Retinal pigment epithelial cell (primary cell): ENCODE measurements at places on chromosomes 5 and 9.
A peak's percentile ranks its signal among the peaks of the same experiment; 100 is the strongest.

- DNase-seq = no peak
Measured at GRCh38 chr5:164224772-164225171, 719.4 kb downstream of the MAT2B start.

- DNase-seq = no peak
Measured at GRCh38 chr5:179322071-179323025, 22.9 kb downstream of the ADAMTS2 start.

GRCh38 chr9:22241024-22241423 is 205.6 kb upstream of the DMRTA1 start:
- DNase-seq = peak; percentile 48

DNA sequence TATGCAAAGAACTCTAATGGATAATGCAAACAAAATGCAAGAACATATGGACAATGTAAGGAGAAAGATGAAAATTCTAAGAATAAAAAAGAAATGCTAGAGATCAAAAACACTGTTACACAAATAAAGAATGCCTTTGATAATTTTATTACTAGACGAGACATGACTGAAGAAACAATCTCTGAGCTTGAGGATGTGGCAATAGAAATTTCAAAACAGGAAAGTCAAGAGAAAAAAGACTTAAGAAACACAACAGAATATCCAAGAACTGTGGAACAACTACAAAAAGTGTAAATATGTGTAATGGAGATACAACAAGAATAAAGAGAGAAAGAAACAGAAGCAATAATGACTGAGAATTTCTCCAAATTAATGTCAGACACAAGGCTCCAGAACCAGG is 140.5 kb upstream of the ACOT12 start:
- no peak for DNase-seq

GRCh38 chr9:18909140-18910018 is 123.6 kb downstream of the SAXO1 start:
- DNase-seq = no peak

DNA sequence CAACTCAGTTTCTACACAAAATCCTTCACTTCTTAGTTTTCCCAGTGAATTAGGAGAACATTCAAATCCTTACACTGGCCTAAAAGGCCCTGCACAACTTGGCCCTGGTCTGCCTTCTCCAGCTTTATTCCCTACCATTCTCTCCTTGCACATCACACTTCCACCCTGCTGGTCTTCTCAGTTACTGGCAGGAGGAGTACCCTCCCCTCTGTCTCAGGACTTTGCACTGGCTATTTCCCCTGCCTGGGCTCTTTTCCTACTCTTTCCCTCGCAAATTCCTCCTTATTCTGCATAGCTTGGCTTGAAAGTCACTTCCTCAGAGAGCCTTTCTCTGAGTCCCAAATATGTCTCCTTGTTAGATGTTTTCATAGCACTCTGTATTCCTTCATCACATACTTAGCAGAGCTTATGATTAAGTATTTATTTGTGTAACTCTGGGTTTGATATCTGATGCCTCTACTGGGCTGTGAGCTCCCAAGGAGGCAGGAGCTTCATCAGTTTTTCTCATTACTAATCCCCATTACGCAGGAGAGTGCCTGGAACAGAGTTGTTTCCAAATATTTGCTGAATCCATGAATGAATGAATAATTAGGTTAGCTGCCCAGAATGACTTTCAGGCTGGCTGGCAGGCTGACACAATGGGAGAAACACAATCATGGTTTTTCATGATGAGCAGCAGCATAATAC is 159.8 kb upstream of the KLF9 start:
- peak; percentile 67 for DNase-seq

GRCh38 chr5:131635684-131636572 is 899 bp upstream of the RAPGEF6 start:
- no peak for DNase-seq

- no peak for DNase-seq
Measured at GRCh38 chr5:132641241-132641723, 16.7 kb upstream of the IL13 start.

- no peak for DNase-seq
Measured at GRCh38 chr9:127014216-127014909, 99.8 kb downstream of the RALGPS1 start.

DNA sequence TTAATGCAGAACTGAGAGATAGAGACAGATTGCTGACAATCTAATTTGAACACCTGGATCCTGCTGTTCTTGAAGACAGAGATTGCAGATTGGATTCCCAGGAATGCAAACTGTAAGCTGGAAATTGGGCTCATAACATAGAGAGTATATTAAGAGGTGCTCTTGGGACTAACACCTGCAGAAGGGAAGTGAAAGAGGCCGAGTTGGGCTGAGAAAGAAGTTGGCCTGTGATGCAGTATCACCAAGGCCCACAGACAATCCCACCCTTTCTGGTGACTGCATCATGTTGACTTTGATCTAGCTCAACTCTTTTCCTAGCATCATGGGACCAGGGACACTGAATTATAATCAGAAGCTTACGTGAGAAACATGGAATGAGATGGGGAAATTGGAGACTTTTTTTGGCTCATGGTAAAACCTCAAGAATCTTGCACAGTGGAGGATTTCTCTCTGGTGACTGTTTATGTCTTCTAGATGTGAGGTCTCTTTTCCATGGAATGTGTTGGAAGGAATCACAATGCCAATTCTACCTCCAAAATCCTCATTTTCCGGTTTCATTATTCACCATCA is 36.5 kb upstream of the NUDT12 start:
- DNase-seq = no peak

GRCh38 chr9:134627417-134628353 is 13.9 kb upstream of the COL5A1 start:
- no peak for DNase-seq
